ENCODE measurements at places on chromosomes 5 and 9.

DNA sequence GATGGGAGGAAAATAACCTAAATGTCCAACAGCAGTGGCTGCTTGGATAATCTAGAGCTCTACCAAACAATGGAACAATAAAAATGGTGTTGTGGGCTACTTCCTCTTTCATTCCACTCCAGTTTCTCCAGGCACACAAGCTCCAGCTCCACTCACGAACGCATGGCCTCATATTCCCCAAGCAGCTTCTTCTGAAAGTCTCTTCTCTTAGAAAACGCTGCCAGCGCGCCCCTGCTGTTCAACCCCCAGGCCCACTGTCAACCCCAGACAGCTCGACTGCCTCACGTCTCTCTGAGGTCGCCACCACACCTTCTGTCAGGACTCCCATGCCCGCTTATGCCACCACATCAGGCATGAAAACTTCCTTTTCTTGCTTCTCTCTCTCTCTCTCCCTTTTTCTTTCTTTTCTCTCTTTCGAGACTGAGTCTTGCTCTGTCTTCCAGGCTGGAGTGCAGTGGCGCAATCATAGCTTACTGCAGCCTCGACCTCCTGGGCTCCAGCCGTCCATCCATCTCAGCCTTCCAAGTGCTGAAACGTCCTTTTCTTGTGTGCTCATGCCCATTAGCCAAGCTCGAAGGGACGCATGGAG is 16.2 kb downstream of the OR2V2 start:
- no peak for DNase-seq

DNA sequence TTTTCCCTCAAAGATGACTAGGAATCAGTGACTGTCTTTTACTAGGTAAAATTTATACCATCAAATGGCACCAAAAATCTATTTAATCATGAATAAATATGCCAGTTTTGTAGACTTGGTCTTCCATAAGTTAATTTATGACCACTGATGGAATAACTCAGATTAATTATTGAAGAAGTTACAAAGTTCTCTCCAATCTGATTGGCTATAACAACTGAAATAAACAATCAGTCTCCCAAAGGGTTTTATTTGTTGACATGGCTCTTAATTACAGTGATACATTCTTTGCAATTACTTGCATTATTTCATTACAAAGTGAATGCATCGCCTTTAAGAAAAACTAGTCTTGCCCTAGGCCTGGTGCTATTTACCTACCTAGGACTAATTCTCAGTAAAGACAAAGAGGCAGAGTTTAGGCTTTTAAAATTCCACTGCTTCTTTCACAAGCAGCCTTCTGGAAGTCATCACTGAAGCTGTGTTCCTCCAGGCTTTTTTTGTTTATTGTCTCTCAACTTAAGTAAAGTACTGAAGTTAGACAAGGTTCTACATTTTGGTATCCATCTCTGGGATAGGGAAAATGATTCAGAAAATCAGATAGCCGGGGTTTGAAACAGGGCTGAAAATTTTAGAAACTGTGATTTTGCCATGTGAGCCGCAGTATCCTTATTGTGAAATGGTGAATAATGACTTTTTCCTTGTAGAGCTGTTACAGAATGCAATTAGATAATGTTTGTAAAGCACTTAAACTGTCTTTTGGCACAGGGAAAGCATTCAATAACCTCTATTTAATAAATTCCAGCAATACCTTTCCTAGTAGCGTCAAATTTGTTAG is 2.5 kb downstream of the STOM start:
- DNase-seq, result no peak

DNA sequence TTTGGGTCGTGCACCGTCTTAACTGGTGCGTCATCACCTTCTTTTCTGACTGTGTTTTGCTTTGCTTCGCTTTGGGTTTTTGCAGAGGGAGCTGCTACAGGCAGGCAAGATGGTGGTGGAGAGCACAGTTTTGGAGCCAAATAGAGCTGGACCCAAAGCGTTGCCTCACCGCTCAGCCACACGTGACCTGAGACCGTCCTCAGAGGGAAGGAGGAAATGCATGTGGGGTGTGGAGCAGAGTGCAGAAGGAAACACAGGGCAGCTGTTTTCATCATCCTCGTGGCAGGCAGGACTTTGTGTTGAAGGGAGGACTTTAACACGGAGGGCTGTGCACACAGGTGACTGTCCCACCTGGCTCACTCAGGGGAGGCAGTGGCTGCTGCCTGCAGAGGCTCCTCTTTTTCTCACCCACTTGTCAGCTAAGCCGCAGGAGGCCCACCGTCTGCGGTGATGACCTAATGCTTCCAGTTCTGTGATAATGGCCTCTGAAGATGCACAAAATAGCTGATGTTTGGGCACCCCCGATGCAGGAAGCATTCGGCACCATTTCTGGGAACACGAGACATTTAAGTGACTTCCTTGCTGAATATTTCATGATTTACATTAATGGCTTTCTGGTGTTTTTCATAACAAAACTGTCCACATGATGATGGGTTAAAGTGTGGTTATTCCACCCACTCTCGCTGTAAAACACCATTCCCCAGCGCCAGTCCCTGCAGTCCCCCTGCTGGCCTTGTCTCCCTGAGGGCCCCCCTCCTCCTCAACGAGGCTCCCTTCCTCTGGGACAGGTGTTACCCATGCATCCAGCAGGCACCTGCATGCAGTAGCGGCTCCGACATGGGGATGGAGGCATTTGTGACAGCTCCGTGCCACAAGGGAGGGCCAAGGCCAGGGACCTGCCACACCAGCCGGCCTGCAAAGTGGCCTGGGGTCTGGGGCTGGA is 12.4 kb upstream of the UBAC1 start:
- DNase-seq, result no peak

GRCh38 chr5:36730537-36731216 is 124.3 kb downstream of the SLC1A3 start:
- no peak for DNase-seq

GRCh38 chr5:73152411-73153388 is 20.3 kb upstream of the TMEM174 start:
- no peak for DNase-seq

- DNase-seq, result no peak
Observed at GRCh38 chr9:33414268-33414667, 11.9 kb upstream of the AQP7 start.

DNA sequence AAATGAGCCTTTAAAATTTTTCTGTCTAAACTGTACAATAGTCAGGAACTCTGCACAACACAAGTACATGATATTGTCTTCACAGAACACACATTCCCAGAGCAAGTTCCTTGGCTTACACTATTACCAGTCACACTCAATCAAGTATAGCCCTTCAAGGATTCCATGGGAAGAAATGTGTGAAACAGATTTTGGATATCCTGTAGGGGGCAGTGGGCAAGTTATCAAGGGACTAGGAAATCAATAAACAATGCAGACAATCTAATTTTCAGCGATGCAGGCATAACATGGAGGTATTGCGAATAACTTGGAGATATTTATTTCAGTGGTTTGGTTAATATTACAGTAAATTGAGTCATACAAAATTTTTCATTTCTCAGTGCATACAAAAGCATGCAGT is 1171.5 kb upstream of the NUDT12 start:
- no peak for DNase-seq

GRCh38 chr5:15938961-15939360 is 240.6 kb downstream of the MARCHF11 start:
- DNase-seq, result no peak

- no peak for DNase-seq
Observed at GRCh38 chr9:33686942-33687341, 108.4 kb upstream of the PRSS3 start.

DNA sequence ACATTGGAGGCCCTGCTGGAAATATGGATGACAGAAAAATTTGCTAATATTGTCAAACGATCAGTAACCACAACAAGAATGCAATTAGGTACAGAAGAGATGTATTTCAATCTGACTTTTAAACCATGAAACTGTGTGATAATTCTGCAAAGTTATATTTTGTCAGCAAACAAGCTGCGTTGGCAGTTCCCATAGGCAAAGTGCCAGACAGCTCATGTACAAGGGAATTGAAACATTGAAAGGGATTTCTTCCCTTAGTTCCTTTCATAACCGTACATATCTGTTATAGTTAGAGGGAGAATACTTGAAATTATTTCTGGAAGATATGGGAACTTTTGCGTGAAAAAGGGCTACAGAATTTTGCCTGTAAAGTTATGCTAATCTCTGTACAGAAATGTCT is 419.4 kb upstream of the PTGER4 start:
- no peak for DNase-seq

DNA sequence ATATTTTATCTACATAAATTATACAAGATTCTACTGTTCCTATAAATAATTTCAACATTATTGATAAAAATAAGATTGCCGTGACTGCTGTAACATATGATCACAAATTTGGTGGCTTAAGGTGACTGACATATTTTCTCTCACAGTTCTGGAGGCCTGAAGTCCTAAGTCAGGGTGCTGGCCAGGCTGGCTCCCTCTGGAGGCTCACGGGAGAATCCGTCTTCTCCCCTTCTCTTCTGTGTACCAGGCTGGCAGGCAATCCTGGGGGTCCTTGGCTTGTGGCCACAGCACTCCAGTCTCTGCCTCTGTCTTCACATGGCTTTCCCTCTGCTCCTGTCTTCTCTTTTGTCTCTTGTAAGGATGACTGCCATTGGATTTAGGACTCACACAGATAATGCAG is 31.7 kb upstream of the IRX2 start:
- no peak for DNase-seq

GRCh38 chr5:9955586-9955985 is 294.1 kb downstream of the ATPSCKMT start:
- no peak for DNase-seq

DNA sequence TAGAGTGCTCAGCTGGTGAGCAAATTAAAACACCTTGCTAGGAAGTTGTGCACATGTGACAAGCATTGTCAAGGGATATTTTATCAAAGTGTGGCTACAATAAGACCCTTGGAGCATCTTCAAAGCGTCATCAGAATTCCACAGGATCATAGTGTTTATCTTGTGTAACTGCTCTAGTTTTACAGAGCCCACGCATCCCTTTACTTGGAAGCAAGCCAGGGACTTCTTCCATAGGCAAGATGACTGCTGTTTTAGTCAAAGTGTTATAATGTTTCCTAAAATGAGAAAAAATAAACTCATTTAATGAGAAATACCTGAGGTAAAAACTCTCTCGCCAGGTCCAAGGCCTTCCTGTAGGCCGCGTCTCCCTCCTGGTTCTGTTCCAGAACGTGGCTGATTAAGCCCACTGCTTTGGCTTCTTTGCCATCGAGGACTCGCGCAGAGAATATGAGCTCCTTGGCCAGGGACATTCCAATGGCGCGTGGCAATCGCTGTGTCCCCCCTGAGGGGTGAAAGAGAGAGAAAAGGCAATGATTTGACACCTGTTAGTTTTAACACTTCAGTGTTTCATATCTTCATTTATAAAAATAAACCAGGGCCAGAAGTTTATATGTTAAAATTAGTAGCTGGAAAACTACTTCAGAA is 141.1 kb downstream of the AUH start:
- DNase-seq, result no peak

DNA sequence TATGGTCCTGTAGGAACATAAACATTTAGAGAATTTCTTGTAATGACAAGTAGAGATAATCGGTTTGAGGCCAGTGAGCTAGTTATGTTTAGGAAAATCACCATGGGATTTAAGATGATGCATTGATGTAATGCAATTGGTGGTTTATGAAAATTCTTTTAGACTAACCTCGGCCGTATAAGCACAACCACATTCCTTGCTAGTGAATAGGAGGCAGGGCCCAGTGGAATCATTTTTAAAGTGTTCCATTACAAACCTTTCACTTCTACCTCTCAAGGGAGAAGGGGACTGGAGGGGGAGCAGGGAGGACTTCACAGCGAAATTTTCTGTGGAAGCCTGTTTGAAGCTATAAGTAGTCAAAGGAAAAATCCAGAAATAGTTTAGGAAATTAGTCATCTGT is 71.8 kb upstream of the NFIL3 start:
- no peak for DNase-seq

DNA sequence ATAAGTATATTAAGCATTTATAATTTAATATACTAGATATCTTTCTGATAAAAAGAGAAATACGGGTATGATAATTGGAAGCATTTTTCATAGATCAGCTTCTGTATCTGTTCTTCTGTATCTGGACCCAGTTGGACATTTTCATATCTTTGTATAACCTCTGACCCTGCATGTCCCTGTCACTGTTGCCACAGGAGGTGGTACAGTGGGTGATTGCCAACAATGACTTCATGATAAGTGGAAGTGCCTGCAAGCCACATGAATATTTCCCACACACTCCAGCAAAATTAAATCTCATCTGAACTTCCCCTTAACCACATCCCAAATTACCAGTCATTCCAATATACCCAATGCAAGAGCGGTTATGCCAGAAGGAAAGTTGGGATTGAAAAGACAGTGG is 376.4 kb downstream of the ARRDC3 start:
- DNase-seq, result no peak

DNA sequence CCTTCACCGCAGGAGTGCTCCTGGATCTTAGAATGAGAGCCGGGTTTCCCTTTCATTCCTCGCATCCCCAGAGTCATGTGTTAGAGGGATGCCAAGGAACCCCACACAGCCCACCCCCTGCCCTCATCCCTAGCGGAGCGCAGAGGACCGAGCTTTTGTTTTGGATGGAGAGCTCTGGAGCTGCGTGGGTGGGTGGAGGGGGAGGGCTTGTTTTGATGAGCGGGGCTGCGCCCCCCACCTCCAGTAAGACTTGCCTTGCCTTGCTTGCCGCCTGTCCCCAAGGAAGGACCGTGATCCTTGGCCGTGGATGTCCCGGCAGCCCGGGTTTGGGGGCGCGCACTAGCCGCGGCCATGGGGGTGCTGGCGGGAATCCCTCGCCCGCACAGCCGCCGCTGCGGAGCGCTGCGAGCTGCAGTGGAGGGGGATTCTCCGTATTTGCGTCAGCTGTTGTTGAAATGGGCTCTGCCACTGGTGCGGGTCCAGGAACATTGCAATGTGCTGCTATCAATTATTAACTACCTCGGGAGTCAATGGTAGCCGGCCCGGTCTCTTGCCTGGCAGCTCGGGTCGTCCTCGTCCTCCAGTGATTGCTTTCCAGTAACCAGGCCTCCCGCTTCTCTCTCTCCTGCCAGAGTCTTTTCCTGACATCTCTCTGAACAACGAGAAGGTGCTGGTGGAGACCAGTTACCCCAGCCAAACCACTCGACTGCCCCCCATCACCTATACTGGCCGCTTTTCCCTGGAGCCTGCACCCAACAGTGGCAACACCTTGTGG is 1.0 kb downstream of the EGR1 start:
- DNase-seq, result no peak

DNA sequence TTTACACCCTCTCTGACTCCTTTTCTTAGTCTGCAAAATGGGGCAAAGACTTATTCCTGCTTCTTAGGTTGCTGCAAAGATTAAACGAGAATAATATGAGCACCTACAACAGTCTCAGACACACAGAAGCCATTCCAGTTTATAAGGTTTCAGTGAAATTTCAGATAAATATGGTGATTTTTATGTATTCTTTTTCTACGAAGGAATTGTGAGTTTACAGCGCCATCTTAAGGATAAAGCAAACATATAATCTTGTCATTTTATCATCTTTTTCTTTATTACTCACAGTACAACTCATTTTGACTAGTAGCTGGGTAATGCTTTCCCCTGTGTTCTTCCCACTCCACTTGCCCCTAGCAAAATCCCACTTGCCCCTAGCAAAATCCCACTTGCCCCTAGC is 29.2 kb upstream of the SMC5 start:
- DNase-seq, result no peak

Measured in CD4-positive, alpha-beta T cell treated with Interleukin-6 at 100 ng/mL for 8 hours (primary cell).